Central memory CD8-positive, alpha-beta T cell (primary cell): ENCODE measurements at places on chromosomes 11 and 22.

DNA sequence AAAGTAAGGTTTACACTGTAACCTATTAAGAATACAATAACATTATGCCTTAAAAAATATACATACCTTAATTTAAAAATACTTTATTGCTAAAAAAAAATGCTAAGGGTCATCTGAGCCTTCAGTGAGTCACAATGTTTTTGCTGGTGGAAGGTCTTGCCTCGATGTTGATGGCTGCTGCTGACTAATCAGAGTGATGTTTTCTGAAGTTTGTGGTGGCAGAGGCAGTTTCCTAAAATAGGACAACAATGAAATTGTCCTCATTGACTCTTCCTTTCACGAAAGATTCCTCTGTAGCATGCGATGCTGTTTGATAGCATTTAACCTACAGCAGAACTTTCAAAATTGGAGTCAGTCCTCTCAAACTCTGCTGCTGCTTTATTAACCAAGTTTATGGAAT is 97.6 kb downstream of the FAT3 start:
- no peak overlapping the region for H3K4me3 ChIP-seq
- no peaks in the 10 kb centered on the region for H3K4me1 ChIP-seq
- H3K27me3 ChIP-seq, result no peaks in the 10 kb centered on the region
- no peak overlapping the region for H3K27ac ChIP-seq

- H3K4me3 ChIP-seq, result no peak overlapping the region
- DNase-seq, result no peak
- H3K4me1 ChIP-seq, result peaks cover 2% of the 10 kb centered on the region
- peaks cover 2% of the 10 kb centered on the region for H3K36me3 ChIP-seq
Measured at GRCh38 chr11:117855186-117855845, 21.1 kb downstream of the FXYD6 start.

- H3K27ac ChIP-seq, result no peak overlapping the region
- no peak for DNase-seq
- no peaks in the 10 kb centered on the region for H3K27me3 ChIP-seq
- no peaks in the 10 kb centered on the region for H3K4me1 ChIP-seq
Measured at GRCh38 chr11:27557226-27557625, 50.7 kb upstream of the LIN7C start.

- H3K27me3 ChIP-seq, result no peaks in the 10 kb centered on the region
- no peaks in the 10 kb centered on the region for H3K4me1 ChIP-seq
- H3K27ac ChIP-seq, result no peak overlapping the region
- H3K4me3 ChIP-seq, result no peak overlapping the region
- DNase-seq, result no peak
- H3K36me3 ChIP-seq, result peaks cover 2% of the 10 kb centered on the region
Measured at GRCh38 chr11:6655020-6655789, 404 bp downstream of the DCHS1 start.

GRCh38 chr11:14075118-14076078 is 112.9 kb downstream of the SPON1 start:
- no peak overlapping the region for H3K27ac ChIP-seq
- peaks cover 12% of the 10 kb centered on the region for H3K4me1 ChIP-seq
- no peak for DNase-seq
- peaks cover 41% of the 10 kb centered on the region for H3K27me3 ChIP-seq

DNA sequence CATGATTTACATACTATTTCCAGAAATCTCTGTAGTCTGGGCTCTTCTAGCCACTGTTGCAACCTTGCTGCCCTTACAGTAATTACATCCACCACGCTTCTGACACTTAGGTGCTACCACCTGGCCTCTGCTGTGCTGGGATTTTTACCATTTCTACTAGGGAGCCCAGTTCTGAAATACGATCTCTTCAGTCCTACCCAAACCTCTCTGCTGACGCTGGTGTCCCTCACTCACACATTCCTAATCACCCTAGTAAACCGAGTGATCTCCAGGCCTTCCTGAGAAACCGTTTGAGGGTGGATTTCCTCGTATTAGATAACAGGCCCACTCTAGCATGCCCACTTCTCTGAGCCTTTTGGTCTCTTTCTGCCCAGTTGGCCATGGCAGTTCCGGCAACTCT is 588.9 kb upstream of the CADM1 start:
- no peaks in the 10 kb centered on the region for H3K36me3 ChIP-seq
- no peaks in the 10 kb centered on the region for H3K4me1 ChIP-seq
- H3K27me3 ChIP-seq, result peaks cover 17% of the 10 kb centered on the region
- DNase-seq, result no peak
- no peak overlapping the region for H3K27ac ChIP-seq
- H3K4me3 ChIP-seq, result no peak overlapping the region

GRCh38 chr11:35337136-35337913 is 82.0 kb downstream of the SLC1A2 start:
- H3K36me3 ChIP-seq, result peaks cover 5% of the 10 kb centered on the region
- no peak overlapping the region for H3K27ac ChIP-seq
- H3K4me1 ChIP-seq, result peaks cover 20% of the 10 kb centered on the region
- no peak for DNase-seq

- H3K4me3 ChIP-seq, result no peak overlapping the region
- no peaks in the 10 kb centered on the region for H3K27me3 ChIP-seq
- H3K36me3 ChIP-seq, result no peaks in the 10 kb centered on the region
- H3K4me1 ChIP-seq, result no peaks in the 10 kb centered on the region
Measured at GRCh38 chr11:88535266-88535665, 197.7 kb upstream of the CTSC start.

- H3K4me1 ChIP-seq, result no peaks in the 10 kb centered on the region
- H3K36me3 ChIP-seq, result no peaks in the 10 kb centered on the region
- no peak for DNase-seq
- no peak within 1 kb of the TSS for H3K27ac ChIP-seq
- H3K27me3 ChIP-seq, result peaks cover 21% of the 10 kb centered on the region
Measured at GRCh38 chr22:25741692-25742626, at the start of gene MYO18B. TSS of gene MYO18B (plus strand) at chr22:25742188. CDS start at chr22:25761093, 18,905 bp downstream.

DNA sequence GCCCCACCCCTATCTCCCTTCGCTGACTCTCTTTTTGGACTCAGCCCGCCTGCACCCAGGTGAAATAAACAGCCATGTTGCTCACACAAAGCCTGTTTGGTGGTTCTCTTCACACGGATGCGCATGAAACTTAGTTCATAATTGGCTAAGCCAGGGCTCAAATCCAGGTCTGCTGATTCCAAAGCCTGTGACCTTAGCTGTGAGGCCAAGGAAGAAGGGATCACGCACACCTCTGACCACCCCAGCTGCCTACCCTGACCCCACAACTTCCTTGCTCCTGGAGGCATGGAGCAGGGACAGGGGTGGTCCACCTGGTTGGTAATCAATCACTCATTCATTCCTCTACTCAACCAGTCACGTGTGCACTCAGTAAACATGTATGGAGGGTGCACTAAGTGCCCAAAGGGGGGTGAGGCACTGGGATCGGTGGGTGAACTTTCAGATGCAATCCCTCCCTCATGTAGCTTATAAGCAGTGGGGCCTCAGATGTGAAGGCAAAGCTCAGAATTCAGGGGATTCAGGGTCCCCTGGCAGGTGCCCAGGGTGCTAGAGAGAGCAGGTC is 10.3 kb downstream of the FXYD2 start:
- H3K4me1 ChIP-seq, result peaks cover 57% of the 10 kb centered on the region
- H3K36me3 ChIP-seq, result peaks cover 6% of the 10 kb centered on the region
- peak overlapping the region; percentile 86 for H3K27ac ChIP-seq
- peaks cover 21% of the 10 kb centered on the region for H3K27me3 ChIP-seq

GRCh38 chr11:1389932-1390568 is at the start of gene BRSK2:
TSS of gene BRSK2 (plus strand) at chr11:1389934. CDS start at chr11:1390285, 351 bp downstream.
- peak within 1 kb of the TSS; percentile 67 for H3K4me3 ChIP-seq
- peaks cover 8% of the 10 kb centered on the region for H3K4me1 ChIP-seq
- H3K27me3 ChIP-seq, result peaks cover 31% of the 10 kb centered on the region
- no peak for DNase-seq

DNA sequence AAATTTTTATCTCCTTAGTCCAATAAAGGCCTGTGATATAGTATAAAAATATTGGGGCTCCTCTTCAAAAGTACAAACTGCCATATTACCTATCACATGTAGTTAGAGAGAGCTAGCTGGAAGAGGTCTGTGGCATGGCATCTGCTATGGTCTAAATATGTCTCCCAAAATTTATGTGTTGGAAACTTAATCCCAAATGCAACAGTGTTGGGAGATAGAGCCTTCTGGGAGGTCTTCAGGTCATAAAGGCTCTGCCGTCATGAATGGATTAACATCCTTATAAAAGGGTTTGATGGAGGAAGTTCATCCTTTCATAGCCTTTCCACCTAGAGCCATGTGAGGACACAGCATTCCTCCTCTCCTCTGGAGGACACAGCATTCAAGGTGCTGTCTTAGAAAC is 105.4 kb downstream of the RELT start:
- H3K27ac ChIP-seq, result no peak overlapping the region
- DNase-seq, result no peak
- no peaks in the 10 kb centered on the region for H3K27me3 ChIP-seq
- H3K4me1 ChIP-seq, result no peaks in the 10 kb centered on the region
- H3K36me3 ChIP-seq, result no peaks in the 10 kb centered on the region

- H3K4me3 ChIP-seq, result no peak overlapping the region
- H3K27me3 ChIP-seq, result peaks cover 56% of the 10 kb centered on the region
- H3K4me1 ChIP-seq, result no peaks in the 10 kb centered on the region
Measured at GRCh38 chr22:29136782-29137700, 64.2 kb downstream of the KREMEN1 start.

GRCh38 chr11:69630017-69630416 is 10.9 kb upstream of the CCND1 start:
- H3K4me3 ChIP-seq, result no peak overlapping the region
- no peak overlapping the region for H3K27ac ChIP-seq
- H3K27me3 ChIP-seq, result peaks cover 59% of the 10 kb centered on the region
- DNase-seq, result no peak

GRCh38 chr11:117189191-117189940 is 9.8 kb upstream of the TAGLN start:
- no peak for DNase-seq
- H3K4me1 ChIP-seq, result peaks cover 7% of the 10 kb centered on the region
- H3K27ac ChIP-seq, result no peak overlapping the region
- no peaks in the 10 kb centered on the region for H3K27me3 ChIP-seq
- no peak overlapping the region for H3K4me3 ChIP-seq

DNA sequence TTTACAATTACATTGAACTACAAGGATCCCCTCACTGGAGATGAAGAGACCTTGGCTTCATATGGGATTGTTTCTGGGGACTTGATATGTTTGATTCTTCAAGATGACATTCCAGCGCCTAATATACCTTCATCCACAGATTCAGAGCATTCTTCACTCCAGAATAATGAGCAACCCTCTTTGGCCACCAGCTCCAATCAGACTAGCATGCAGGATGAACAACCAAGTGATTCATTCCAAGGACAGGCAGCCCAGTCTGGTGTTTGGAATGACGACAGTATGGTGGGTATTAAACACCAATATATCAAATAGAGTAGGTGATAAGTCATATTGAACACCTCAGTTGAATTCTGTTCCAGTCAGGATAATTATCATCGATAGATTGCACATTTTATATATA is 4.4 kb downstream of the FBXO7 start:
- no peak overlapping the region for H3K4me3 ChIP-seq
- no peaks in the 10 kb centered on the region for H3K27me3 ChIP-seq
- H3K36me3 ChIP-seq, result peaks cover 29% of the 10 kb centered on the region
- no peak for DNase-seq

- H3K36me3 ChIP-seq, result no peaks in the 10 kb centered on the region
- no peak for DNase-seq
- no peaks in the 10 kb centered on the region for H3K27me3 ChIP-seq
- no peaks in the 10 kb centered on the region for H3K4me1 ChIP-seq
- H3K27ac ChIP-seq, result no peak overlapping the region
Measured at GRCh38 chr11:101726988-101727387, 143.2 kb upstream of the TRPC6 start.

DNA sequence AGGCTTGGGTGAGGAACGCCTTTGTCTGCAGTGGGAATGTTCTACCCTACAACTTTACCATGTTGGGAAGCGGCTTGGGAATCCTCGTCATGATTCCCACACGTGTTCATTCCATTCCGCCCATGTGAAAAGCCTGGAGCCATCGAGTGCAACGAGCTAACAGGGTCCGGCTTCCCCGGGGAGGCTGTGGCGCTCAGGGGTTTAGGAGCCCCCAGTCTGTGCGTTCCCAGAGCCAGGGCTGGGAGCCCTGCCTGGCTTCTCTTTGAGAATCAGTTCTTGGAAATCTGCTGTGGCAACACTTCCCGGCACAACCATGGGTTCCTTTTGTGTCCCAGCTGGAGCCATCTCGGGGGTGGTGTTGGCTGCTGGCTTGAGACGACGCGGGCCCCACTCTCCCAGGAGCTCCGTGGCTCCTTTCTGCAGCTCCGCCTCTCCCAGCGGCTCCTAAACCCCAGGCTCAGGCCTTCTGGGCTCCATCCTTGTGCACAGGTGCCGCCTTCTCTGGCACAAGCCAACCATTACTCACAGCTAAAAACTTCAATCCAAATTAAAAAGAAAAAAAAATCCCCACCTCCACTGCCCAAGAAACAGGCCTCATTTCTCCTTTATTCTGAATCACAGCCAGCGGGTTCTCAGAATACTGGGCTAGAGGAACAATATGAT is 18.7 kb upstream of the PPFIA1 start:
- H3K27me3 ChIP-seq, result no peaks in the 10 kb centered on the region
- DNase-seq, result no peak
- peaks cover 11% of the 10 kb centered on the region for H3K4me1 ChIP-seq
- no peaks in the 10 kb centered on the region for H3K36me3 ChIP-seq

DNA sequence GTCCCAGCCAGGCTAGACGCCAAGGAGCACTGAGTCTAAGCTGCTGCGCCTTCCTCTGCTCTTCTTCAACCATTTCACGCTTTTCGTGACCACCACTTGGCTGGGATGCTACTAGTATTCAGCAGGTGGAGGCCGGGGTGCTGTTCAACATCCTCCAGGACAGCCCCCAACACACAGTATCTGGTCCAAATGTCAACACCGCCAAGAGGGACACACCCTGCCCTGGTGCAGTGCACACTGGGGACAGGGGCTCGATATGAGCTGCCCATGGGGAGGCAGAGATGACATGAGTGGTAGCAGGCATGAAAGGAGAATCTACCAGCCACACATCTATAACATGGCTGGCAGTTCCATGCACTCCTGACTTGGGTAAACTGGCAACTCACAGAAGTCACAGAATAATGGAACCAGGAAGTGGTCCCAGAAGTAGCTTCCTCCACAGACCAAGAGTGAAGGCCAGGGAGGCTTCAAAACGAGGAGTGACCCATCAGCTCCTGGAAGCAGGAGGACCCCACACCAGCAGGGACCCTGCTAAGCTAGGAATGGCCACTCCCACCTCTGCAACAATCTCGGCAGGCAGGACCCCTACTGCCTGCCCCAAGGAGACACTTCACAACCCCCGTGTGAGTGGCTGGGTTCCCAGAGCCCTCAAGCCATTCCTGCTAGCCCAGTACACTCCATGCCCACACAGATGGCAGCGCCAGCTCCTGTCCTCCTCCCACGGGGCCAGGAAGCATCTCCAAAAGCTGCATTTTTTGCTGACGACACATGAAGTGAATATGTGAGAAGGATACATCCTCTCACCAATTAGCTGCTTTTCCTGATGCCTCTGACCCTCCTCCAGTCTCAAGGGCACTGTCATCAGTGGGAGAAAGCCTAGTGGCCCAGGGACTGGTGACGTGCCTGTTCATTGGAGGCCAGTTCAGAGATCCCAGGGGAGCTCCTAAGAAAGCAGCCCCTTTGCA is 78.8 kb downstream of the DGCR2 start:
- H3K4me1 ChIP-seq, result no peaks in the 10 kb centered on the region
- DNase-seq, result no peak
- H3K36me3 ChIP-seq, result peaks cover 45% of the 10 kb centered on the region
- H3K27me3 ChIP-seq, result no peaks in the 10 kb centered on the region
- H3K4me3 ChIP-seq, result no peak overlapping the region
- no peak overlapping the region for H3K27ac ChIP-seq
